ENCODE measurements at places on chromosomes 12 and 14.

- DNase-seq = no peak
These were observed 125.1 kb downstream of the ST8SIA1 start for GRCh38 chr12:22209422-22209821.

DNA sequence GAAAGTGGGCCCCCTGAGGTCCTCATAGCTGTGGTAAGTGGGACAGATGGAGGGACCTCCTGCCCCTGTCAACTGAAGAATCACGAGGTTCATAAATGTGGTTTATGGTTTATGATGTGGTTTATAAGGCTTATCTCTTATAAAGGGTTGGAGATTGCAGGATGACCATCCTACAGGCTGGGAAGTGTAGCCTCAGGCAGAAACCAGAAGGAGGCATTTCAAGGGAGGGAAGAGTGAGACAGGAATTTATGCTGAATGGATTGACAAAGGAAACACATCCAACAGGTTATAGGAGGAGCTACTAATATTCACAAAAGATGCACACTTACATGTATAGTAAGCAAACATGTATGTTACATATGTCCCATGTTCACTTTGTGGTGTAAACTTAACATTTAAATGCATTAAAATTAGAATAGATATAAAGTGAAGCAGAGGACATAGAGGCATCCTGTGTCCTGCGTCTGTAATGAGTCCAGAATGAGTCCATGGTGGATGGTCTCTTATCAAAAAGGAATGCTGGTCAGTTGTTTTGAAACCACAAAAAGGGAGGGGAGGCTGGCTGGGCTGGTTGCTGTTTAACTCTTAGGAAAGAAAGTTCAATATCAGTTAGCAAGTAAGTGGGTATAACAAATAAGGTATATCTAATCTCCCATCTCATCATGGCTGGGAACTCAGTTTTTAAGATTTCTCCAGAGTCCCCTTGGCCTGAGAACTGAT lies 149.0 kb upstream of the RMST start:
- DNase-seq = no peak

DNA sequence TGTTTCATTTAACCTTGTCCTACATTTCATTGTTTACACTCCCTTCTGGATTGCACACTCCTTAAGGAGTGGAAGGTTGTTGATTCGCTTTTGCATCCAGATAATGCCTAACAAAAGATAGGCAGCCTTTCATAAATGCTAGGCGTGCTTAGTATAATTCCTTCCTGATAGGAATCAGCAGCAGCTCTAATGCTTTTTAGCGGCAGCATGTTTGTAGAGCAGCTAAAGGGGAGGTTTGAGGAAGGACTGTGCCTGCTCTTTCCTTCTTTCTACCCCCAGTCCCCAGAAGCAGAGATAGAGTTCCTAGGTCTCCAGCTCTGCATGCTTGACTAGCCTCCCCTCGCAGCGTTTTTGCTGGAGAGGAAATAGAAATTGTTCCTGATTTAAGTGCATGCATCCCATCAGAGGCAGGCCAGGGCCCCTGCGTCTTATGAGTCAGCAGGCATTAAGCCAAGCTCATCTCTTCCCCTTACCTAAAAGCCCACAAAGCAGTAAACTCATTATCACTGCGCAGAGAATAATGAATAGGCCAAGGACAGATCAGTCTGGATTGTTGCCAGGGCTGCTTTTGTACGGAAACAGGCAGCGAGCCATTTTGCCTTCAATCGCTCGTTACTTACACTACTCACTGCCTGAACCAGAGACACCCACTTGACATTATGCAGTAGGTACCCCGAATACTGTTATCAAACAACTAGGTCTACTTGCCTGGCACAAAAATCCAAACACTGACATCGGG lies 14.0 kb upstream of the TBPL2 start:
- DNase-seq = peak; percentile 62

GRCh38 chr12:118292836-118293235 lies 79.9 kb downstream of the TAOK3 start:
- no peak for DNase-seq

DNA sequence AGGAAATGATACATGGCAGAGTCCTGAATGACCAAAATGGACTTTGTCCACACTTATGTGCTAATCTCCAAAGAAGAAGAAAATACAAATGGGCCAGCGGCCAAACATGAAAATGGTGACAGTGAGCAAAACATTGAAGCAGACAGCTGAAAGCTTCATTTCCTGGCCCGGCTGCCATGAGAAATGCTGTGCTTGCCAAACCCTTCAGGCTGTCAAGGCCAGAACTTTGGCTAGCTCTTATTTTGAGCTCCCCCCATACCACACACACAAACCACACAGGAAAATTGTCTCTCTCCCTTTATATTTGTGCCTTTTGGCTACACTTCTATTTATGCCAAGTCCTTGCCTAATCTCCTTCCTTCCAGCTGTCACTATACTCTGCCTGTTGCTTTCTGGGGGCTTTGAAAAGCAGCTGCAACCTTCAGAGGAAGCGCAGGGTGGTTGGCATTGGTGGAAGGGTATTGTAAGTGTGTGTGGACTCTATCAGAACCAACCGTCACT lies 323.8 kb downstream of the RAD51B start:
- no peak for DNase-seq

Measured in CD14-positive monocyte (primary cell).